ENCODE measurements at places on chromosomes 13 and 19.

DNA sequence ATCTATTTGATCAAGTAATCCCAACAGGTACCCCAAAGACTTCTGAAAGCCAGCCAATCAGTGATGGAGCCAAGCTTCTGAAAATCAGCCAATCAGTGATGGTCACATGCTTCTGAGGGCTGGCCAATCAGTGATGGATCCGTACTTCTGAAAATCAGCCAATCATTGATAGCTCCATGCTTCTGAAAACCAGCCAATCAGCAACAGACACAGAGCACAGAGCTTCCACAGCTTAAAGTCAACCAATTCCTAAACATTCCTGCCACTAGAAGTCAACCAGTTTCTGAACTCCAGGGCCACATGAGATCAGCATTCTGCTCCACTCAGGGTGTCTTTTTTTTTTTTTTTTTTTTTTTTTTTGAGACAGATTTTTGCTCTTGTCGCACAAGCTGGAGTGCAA, 8.2 kb upstream of the HSD17B14 start:
- DNase-seq, result no peak

GRCh38 chr19:11268783-11269267, 6.5 kb upstream of the DOCK6 start:
- no peak for DNase-seq

DNA sequence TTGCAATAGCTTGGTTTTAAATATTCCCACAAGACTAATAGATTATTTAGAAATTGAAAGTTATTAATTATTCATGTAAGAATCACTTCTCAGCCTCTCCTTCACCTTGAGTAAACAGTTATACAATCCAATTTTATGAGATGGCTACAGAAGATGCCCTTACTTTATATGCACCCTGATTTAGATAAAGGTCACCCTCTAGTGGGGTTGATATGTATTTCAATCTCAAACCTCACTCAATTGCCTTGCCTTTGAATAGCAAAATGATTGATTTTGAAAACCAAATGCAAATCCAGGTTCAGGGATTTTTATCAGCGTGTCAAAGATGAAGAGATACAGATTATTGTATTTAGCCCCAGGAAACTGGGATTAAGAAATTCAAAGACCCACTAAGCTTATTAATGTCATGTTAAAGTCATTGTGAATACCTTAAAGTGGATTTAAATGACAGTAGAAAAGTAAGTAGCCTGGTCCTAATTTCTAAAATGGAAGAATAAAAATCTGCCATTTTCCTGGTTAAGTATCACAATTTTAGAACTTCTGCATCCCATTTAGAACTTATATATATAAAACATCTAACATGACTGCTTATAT, 305.1 kb downstream of the ITGBL1 start:
- DNase-seq, result peak; percentile 28

DNA sequence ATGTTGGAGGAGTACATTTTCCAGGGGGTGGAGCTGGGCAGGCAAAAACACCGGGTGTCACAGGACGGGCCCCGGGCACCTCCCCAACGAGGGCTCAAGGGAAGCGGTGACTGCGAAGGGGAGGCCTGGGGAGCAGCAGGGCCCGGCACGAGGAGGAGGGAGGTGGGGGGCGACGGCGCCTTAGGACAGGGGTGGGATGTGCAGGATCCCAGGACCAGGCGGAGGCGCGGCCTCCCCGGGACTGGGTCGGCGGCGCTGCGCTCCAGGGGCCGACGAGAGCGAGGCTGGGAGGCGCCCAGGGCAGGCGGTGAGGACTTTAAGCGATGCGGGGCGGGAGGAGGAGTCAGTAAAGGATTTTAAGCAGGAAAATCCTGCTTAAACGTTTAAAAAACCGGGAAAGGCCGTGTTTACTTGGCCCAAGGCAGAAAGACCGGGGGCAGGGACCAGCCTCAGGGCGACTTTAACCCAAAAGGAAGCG, 427 bp downstream of the ZNF160 start:
- DNase-seq, result no peak

DNA sequence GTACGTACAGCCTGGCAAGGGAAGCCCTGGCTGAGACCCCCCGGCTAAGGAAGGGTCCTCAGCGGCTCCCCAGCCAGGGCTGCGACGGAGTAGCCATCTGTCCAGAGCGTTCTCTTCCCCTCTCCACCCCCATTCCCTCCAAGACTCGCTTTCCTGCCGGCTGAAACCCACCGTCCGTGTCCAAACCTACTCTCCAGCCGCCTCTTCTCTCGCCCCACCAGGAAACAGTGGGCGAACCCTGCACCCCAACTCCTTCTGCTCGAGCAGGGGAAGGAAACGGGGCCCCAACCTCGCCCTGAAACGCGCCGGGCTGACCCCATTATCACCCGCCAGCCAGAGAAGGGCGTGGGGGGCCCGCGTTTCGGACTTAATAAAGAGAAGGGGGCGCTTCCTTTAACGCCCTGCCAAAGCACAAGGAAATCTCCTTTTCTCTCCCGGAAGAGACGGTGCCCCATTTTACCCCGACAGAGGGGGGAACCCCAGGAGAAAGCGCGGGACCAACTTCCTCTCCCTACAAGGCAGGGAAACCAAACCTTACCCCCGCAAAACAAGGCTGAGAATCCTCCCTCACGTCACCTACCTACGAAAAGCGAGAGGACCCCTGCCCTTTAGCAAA, 2.5 kb downstream of the ZC3H4 start:
- no peak for DNase-seq

- DNase-seq, result no peak
Observed at GRCh38 chr19:1383017-1383311, 743 bp upstream of the NDUFS7 start.

DNA sequence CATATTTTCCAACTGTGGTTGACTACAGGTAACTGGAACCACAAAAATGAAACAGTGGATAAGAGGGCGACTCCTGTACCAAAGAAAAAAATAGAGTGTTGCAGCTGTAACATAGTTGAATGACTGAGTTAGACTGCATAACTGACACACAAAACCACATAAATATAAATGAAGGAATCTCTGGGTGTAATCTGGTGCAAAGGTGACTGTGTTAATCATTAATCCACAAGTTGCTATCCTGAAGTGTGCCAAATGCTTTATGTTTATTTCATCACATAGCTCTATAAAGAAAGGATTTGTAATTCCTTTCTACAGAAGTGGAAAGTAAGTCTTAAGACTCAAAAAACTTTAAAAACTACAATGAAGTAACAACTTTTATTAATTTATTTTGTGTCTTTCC, 6.0 kb upstream of the GJB2 start:
- DNase-seq, result no peak

DNA sequence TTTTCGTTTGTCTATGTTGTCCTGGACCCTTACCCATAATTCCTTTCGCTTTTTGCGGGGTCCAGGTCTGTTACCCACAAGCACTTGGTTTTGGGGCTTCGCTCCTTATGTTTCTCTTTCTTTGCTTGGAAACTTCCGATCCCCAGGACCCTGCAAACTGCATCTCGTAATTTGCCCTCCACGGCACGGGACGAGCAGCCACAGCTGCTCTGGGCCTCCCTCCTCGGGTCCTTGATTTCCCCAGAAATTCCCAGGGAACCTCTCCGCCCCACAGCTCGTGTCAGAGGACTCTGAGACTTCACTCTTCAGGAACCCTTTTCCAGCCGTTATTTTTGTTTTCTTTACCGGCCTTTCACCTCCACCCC, 599 bp downstream of the SNRNP70 start:
- DNase-seq, result no peak

DNA sequence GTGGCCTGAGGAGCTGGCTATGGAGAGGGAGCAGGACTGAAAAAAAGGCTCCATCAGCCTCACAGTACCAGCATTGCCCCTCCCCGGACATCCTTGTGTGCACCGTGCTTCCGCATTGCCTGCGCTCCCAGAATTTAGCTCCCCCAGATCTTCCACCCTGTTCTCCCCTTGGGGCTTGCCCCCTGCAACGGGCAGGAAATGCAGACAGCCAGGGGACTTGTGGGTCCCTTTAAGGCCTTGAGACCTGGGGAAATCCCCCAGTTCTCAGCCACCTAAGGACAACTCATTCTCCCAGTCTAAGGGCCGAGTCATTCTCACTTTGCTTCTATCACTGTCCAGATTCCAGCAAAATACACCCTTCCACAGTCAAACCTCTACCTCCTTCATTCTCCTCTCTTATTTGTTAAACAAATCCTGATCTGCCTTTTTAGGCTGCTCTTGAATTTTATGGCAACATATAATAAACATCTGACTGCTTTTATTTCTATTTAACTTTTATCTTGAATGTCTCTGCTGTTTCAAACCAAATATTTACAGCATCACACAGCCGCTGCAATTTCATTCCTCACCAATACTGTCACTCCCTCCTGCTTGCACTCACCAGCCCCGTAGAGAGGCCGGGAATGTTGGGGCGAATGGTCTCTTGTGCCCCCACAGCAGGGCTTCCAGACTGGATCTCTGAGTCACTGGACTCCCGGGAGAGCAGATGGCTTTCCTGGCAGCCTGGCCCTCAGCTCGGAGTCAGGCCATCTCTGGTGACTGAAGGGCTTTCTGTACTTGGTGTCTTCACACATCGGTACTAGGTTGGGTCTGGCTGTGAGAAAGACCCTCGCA, 221.9 kb downstream of the TSHZ3 start:
- peak; percentile 74 for DNase-seq

DNA sequence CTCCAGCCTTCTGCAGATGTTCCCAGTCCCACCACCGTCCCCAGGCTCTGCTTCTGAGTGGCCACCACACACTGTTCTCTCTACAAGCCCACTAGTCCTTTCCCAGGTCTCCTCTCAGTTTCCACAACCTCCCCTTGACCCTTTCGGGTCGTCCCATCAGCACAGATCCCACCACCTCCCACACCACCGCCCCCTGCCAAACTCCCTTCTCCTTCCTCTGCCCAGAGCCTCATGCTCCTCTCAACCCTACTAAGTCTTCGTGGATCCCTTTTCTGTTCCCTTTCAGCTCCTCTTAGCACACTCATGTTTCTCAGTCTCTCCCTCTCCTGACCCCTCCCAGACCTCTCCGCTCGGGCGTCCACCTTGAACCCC, 1.9 kb downstream of the NAPA start:
- no peak for DNase-seq

- DNase-seq, result no peak
Observed at GRCh38 chr19:16473875-16474392, 2.2 kb upstream of the EPS15L1 start.

DNA sequence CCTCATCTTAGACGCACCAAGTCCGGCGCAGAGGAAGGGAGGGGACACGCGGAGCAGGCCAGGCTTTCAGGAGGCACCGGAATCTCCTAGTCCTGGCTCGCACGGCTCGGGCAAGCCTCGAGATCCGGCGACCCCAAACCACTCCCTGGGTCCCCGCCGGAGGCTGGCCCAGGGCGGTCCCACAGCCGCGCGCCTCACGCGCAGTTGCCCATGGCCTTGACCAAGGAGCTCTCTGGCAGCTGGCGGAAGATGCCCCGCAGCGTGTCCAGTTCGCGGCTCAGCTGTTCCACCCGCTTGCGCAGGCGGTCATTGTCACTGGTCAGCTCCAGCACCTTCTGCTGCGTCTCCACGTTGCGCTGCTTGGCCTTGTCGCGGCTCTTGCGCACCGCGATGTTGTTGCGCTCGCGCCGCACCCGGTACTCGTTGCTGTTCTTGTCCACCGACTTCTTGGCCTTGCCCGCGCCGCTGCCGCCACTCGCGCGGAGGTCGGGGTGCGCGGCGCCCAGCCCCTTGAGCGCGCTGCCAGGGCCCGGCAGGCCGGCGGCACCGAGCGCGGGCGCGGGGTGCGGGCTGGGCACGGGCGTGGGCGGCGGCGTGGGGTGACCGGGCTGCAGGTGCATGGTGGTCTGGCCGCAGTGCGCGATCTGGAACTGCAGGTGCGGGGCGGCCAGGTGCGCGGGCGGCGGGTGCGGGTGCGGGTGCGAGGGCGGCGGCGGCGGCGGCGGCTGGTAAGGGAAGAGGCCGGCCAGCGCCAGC, 1.0 kb downstream of the CEBPA start:
- DNase-seq, result peak; percentile 57

DNA sequence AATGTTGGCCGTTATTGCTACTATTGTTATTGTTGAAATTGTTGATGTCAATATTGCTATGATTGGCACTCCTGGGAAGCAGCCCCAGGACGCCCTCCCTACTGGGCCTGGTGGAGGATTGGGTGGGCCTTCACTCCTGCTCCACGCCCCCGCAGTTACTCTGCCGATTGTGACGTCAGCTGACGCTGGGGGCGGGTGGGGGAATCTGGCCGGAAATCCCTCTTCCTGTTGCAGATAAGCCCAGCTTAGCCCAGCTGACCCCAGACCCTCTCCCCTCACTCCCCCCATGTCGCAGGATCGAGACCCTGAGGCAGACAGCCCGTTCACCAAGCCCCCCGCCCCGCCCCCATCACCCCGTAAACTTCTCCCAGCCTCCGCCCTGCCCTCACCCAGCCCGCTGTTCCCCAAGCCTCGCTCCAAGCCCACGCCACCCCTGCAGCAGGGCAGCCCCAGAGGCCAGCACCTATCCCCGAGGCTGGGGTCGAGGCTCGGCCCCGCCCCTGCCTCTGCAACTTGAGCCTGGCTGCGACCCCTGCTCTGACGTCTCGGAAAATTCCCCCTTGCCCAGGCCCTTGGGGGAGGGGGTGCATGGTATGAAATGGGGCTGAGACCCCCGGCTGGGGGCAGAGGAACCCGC, at the start of gene ETV2:
Gene ETV2, plus strand, starts transcription at position 231 of the 637 bp plus-strand sequence. CDS start 716 bp downstream, outside the sequence.
- no peak for DNase-seq

GRCh38 chr13:112869202-112870050, 99.6 kb upstream of the MCF2L start:
- DNase-seq, result no peak

DNA sequence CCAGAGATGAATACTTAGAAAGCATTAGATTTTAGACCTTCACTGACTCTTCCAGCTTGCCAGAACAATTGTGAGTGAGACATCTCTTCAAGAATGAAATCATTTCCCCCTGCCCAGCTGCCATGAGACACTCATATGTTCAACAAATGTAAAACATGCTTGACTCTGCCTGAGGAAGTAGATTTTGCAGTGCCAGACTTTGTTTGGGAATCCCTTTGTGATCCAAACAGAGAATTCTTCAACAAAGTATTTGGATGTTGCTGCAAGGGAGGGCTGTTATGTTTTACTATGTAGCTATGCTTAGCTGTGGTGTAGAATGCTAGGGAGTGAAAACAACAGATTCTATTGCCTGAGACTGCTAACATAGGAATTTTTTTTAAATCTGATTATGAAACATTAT, 416.4 kb downstream of the DCT start:
- DNase-seq, result no peak

GRCh38 chr19:8401981-8402411, 11.1 kb upstream of the MARCHF2 start:
- no peak for DNase-seq

DNA sequence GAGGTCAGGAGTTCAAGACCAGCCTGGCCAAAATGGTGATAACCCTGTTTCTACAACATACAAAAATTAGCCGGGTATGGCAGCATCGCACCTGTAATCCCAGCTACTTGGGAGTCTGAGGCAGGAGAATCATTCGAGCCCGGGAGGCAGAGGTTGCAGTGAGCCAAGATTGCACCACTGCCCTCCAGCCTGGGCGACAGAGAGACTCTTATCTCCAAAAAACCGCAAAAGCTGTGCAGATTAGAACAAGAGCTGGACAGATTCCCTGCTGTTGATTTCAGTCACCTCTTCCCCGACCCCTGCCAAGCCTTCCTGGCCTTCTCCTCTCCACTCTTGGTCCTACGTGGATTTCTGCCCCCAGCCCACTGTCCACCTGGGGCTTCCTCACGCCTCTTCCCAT, 8.3 kb downstream of the CAMSAP3 start:
- DNase-seq, result no peak

GRCh38 chr13:49528161-49528560, 32.4 kb downstream of the PHF11 start:
- DNase-seq, result no peak

- DNase-seq, result no peak
Observed at GRCh38 chr13:113002206-113002912, 33.3 kb downstream of the MCF2L start.
